ENCODE measurements at places on chromosomes 4 and X.
A peak's percentile ranks its signal among the peaks of the same experiment; 100 is the strongest.

DNA sequence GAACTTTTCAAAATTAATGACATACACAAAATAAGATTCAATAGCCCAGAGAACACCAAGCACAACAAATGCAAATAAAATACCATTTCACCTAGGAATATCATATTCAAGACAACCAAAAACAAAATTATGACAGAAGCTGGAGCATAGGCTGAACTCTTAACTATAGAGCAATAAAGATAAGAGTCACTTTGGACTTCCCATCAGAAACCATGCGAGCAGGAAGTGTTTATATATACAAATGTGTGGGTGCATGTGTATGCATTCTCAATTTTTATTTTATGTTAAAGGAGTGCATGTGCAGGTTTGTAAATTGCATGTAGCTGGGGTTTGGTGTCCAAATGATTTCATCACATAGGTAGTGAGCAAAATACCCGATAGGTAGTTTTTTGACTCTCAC is 291.6 kb downstream of the ARAP2 start:
- DNase-seq, result no peak

DNA sequence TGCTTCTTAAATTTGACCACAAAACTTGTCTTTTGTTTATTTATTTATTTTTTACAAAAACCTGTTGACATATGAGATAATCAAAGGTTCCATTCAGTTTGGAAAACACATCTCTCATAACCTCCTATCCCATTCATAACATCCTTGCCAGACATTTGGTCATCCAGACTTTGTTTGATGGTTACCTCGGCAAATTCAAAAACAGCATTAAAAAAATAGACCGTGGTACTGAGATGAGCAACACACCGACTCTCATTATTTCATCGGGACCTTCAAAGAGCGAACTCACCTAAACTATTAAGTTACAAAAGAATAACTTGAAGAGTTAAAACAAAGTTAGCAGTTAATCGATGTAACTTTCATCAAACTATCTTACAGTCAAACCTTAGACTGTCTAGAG is 85.8 kb upstream of the RPS6KA3 start:
- DNase-seq, result no peak

DNA sequence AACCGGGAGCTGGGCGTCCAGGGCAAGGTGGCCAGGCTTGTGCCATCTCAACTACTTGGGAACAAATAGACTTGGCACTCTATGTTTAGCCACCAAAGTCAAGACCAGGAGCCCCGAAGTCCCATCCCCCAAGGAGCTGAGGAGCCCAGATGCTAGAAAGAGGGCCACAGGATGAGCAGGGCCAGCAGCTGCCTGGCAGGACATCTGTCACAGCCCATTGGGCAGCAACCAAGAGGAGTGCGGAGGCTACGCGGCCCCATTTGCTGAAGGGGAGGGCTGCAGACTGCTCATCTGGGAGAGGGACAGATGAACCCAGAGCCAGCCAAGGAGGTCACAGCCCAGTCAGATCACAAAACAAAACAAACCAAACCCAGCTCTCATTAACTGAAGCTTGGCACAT is 22.9 kb upstream of the SOWAHD start:
- DNase-seq, result no peak

- DNase-seq, result no peak
Measured at GRCh38 chr4:51942833-51943215, 77.3 kb downstream of the LRRC66 start.

DNA sequence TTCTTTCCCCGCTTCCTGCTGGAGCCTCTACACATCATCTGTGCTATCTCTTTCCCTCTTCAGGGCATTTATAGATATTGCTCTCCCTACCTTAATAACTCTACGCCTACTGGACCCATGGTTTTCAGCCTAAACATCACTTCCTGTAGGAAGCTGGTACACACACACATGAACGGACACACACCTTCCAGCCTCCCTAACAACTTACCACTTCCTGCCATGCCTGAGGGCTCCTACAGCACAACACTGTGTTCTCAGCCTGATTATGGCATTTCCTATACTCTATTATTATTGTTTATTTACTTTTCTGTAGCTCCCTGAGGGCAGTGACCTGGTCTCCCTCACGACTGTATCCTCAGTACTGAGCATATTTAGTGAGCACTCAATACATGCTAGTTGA is 163.6 kb upstream of the MAP3K15 start:
- peak; percentile 56 for DNase-seq

DNA sequence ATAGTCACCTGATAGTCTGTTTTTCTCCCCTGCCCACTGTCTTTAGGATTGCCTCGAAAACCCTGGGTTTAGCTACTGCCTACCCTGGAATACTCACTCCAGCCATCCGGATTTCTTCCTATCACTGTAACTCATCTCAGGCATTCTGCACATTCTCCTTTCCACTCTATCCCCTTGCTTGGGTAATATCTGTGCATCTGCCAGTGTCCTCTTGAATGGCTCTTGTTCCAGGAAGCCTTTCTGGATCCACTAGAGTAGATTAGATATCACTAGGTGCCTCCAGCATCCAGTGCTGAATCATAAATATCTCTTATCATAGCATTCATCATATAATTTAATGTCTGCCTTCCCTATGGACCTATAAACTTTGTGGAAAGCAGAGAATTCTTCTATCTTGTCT is 17.1 kb upstream of the GALNT7 start:
- no peak for DNase-seq

GRCh38 chr4:119302073-119302832 is 19.7 kb downstream of the FABP2 start:
- DNase-seq, result no peak

DNA sequence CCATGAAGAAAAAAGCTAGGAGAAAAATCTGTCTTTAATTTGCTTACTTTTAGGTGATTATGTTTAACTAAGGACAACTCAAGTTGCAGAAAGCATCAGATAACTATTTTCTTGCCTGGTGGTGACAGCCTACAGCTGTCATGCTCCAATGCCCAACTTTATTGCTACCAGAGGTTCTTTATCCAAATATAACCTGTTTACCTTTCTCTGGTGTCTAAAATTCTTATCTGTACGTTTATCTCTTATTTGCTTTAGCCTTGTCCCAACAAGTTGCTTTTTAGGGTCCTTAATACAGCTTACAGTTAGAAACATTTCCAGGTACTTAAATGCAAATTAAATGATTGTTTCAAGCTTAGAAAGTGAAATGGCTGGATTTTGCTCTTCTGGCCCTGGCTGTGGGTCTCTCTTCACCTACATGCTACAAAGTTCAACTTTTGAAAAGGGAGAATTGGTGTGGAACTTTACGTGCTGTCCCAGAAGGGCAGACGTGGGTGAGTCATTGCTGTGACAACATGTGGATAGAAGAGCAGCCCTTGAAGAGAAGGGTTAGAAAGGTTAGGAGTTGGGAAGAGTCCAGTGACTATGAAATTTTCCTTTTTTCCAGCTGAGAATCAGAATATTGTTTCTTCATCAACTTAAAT is 60.7 kb downstream of the HPGD start:
- peak; percentile 28 for DNase-seq

GRCh38 chrX:41922431-41923151 is 763 bp downstream of the CASK start:
- peak; percentile 6 for DNase-seq

- peak; percentile 85 for DNase-seq
Measured at GRCh38 chr4:5635826-5636195, 72.5 kb downstream of the EVC2 start.

GRCh38 chr4:168837922-168838321 is 172.1 kb downstream of the CBR4 start:
- DNase-seq, result no peak

GRCh38 chrX:150363561-150364346 is 637 bp downstream of the MAMLD1 start:
- peak; percentile 54 for DNase-seq

DNA sequence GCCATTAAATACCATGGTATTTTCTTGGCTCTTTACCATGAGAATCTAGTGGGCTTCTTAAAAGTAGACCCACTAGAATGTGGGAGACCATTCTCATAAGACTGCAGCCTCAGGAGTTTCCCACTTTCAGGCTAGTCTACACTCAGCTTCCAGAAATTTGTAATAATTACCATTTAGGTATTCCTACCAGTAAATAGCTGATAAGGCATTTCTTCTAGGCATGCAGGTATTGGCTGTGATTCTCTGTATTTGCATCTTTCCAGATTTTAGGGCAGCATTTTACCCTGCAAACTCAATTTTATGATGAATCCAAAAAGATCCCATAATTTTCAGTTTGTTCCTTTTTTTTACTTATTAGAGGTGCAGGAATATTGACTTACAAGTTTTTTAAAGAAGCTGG is 496.6 kb downstream of the TRAM1L1 start:
- DNase-seq, result no peak

DNA sequence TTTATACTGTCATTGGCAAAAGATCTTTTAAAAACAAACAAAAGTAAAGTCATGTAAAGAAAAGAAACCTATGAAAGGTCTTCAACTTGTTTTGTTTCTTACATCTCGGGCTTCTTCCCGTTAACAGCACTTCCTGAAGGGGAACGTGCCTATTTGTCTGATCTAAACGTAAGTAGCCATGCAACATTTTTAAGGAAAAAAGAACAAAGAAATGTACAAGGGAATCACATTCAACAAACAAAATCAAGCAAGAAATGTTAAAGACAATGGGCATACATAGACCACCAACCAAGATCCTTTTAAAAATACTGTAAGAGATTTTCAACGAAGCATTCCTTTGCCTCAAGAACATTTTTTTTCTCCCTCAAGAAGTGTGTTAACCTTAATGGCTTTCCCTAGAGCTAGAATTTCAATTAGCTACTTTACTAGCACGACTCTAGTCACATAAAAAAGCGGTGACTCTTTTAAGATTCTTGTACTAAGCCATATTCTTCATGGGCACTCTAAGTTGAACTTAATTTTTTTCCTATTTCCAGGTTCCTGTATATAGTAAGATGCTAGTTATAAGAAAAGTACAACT is 112.0 kb upstream of the TTC29 start:
- DNase-seq, result peak; percentile 24

DNA sequence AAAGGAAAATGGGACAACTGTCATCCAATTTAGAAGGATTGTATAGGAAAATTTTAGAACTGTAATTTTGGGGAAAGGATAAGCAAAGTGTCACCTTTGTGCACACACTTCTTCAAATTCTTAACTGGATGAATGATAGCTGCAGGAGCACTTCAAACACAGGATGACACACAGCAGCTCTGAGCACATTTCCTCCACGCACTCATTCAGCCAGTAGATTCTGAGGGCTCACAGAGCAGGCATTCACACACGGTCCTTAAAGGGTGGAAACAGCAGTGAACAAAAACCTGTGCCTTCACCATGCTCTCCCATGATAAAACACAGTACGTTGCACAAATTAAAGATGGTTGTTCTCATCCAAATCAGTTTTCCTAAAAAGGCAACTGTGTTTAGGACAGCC is 38.5 kb upstream of the KLF3 start:
- DNase-seq, result no peak

All from epithelial cell of esophagus (primary cell).